ENCODE measurements at places on chromosomes 1 and 21.

DNA sequence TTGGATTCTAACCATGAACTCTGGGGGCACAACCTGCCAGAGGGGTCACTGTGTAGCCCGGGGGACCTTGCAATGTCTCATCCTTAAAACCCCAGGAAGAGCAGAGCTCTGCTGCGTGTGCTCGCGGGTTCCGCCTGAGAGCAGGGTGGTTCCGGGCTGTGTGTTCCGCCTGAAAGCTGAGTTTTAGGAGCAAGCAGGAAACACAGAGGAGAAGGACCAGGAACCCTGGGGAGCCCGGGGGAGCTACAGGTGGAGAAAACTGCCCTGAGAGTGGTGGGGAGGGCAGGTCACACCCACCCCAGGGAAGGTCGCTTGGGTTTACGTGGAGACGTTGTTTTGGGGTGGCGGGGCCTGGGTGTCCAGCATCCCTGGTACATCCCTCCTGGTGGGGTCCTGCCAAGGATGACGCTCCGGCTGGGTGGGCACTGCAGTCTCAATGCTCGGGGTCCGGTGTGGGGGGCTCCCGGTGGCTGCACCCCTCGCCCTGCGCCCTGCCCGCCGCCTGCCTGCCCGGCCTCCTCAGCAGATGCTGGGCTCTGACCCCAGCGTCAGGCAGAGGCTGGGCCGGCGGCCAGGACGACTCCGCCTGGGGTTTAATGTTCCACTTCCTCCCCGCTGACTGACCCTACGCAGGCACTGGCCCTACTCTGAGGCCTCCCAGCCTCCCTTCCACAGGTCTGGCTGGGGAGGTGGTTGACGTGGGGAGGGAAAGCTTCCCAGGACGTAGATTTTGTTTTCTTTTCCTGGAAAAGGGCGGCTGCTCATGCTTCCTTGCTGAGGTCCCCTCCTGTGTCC lies 17.3 kb upstream of the C1orf159 start:
- DNase-seq: no peak

- DNase-seq: no peak
These were observed 70.3 kb upstream of the RGL1 start for GRCh38 chr1:183734543-183735036.

- DNase-seq: no peak
These were observed 511.2 kb downstream of the PLPP3 start for GRCh38 chr1:56068210-56068609.

- DNase-seq: no peak
These were observed 953 bp upstream of the BRWD1 start for GRCh38 chr21:39314143-39315027.

GRCh38 chr1:9770298-9770697 lies 53.5 kb downstream of the CLSTN1 start:
- DNase-seq: no peak

DNA sequence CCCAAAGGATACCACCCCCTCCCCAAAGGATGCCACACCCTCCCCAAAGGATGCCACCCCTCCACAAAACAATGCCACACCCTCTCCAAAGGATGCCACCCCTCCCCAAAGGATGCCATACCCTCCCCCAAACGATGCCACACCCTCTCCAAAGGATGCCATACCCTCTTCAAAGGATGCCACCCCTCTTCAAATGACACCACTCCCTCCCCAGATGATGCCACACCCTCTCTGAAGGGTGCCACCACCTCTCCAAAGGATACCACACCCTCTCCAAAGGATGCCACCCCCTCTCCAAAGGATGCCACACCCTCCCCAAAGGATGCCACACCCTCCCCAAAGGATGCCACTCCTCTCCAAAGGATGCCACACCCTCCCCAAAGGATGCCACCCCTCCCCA lies 21.6 kb upstream of the TRIM17 start:
- no peak for DNase-seq

DNA sequence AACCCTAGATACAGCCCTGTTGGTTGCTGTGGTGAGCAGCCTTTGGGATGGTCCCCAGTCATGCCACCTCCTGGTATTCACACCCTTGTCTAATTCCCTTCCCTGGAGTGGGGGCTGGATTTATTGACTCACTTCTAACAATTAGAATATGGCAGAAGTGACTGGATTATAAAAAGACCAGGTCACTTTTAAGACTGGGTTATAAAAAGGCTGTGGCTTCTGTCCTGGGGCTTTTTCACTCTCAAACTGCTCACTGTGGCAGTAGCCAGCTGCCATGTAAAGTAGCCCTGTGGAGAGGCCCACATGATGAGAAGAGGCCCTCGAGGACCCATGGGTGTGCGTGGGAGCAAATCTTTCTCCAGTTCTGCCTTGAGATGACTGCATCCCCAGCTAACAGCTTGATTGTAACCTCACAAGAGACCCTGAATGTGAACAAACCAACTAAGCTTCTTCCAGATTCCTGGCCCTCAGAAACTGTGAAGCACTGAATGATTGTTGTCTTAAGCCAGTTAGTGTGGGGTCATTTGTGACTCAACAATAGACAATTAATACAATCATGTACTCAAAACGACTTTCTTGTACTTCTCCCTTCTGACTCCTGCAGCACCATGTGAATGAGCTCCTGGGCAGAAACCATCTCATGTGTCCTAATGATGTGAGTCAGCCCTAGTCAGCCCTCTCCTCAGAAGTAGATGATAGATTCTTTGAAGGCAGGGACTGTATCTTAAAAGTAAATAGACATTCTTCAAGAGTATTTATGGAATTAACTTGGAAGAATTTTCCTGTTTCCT lies 234.9 kb downstream of the TNR start:
- no peak for DNase-seq

DNA sequence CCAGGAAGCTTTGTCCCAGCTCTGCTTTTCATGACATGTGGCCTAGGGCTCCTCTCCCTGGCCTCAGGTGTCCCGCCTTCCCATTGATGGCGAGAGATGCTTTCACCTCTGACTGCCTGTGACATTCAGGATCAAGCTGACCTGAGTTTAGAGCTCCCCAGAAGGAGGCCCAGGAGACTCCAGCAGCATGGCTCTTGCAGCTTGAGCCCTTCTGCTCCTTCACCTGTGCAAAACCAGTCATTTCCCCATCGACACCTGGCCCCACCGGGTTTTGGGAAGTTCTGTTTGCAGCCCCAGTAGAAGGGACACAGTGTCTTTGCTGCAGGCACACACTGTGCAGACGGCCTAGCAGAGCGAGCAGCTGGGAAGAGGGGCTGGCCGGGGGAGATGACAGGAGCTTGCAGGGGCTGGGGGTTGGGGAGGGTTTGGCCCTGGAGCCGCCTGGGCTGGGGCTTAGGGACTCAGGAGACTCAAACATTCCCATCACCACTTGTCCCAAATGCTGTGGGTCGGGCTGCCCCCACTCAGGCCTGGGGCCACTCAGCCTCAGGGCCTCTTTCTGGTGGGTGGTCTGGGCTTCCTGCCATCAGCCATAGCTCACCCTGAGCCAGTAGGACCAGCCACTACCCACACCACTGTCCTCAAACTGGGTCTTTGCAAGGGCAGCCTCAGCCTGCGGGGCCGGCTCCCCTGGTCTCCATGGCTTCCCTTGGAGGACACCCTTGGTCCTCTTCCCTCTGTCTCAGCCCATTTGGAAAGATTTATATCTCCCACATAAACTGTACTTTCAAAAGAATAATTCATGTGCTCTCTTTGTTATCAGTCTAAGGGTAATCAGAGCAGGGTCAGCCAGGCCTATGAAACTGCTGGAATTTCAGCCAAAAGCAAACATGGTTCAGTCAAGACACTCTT lies 3.8 kb upstream of the EDN2 start:
- no peak for DNase-seq

DNA sequence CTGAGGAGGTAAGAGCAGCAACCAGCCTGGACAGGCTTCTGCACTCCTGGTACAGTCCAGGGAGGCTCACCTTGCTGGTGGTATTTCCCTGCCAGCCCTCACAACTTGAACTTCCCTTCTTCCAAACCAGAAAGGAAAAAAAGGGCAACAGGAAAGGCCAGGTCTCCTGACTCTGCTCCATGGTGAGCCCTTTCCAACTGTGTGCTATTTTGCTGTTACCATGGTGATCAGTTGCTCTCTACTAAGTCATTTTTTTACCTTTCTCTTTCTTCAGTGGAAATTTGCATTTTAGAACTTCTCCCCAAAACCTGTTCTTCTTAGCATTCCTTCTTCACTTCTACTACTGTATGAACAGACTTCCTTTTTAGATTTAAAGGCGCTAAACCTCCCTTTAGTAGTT lies 164.3 kb downstream of the GRIK1 start:
- no peak for DNase-seq

All from cortex of kidney (tissue), 1 donor.